ENCODE measurements at places on chromosomes 5 and 9. TPM values are rescaled to one million over a fixed set of nuclear protein-coding genes. Genes with fewer than 3 reads are reported as not detected.

The ARHGEF28 gene
- total RNA-seq, result 0.03 TPM

The LIFR gene
- total RNA-seq, result 0.12 TPM

The MLANA gene
- total RNA-seq, result not detected

GRCh38 chr5:132947671-132948070, 15.8 kb downstream of the AFF4 start:
- no peak for DNase-seq

GRCh38 chr5:130624805-130625204, 540.3 kb downstream of the HINT1 start:
- no peak for DNase-seq

- no peak for DNase-seq
These were observed 36.3 kb downstream of the ERGIC1 start for GRCh38 chr5:172870291-172870714.

DNA sequence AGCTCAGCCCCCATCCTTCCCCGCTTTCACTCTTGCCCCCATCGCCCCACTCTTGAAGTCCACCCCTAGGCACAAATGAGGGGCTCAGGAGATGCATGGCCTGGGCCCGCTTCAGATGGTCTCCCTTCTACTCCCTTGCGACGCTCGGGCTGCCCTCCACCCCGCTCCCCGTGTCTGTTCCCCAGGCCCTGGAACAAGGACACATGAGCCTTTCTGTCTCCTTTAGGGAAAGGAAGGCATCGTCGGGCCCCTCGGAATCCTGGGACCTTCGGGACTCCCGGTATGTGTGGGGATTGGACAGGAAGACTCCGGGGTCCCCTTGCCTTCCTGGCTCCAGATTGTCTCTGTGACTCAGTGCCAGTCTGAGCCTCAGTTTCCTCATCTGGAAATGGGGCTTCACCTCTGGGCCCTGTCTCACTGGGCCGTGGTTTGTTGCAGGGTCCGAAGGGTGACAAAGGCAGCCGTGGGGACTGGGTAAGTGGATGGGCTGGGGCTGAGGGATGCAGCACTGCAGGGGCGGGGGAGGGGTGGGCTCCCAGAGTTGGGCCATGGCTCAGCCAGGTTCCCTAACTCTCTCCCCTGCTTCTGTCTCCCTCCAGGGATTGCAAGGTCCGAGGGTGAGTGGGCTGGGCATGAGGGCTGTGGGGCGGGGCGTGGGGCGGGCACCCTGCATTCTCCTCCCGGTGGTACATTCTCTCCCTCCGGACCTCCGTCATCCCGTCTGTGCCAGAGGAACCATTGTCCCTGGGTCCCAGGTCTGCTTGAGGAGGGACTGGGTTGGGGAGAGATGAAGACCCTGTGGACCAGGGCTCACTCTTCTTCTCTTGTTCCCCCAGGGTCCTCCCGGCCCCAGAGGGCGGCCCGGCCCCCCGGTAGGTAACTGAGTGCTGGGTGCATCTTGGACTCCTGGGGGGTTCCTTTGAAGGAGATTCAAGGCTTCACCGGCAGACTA, 21.8 kb upstream of the ORM1 start:
- DNase-seq, result no peak

DNA sequence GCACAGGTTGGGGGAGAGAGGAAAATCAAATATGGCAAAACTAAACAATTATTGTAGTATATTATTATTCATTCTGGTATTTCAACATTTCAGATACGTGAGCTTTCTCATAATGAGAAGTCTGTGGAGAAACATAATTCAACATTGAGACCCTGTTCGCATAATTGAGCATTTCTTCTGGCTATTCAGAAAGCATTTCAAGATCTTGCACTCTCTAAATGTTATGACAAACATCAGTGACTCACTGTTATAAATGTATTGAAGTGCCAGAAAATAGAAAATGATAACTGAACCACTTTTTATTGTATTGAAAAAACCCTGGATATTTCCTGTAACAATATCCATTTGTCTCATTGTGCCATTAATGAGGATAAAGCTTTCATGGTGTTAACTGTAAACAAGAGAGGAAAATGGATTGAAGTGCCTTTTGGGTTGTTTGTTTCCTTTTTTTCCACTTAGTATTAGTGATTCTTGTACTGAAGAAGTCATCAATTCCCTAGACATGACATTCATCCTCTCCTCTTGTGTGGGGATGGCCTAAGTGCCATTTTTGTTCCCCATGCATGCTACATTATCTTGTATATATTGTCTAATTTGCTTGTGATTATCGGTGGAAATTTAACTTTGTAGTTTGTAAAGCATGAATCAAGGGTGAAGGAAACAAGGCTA, 124.6 kb downstream of the CAMK4 start:
- no peak for DNase-seq
